Stimulated activated CD4-positive, alpha-beta T cell treated with anti-CD3 and anti-CD28 coated beads, Interleukin-15, amount 100 ng/mL, for 1 hour (primary cell): ENCODE measurements at places on chromosomes 16 and 17.

- DNase-seq: no peak
Measured at GRCh38 chr16:57941016-57941664, 29.8 kb downstream of the CNGB1 start.

DNA sequence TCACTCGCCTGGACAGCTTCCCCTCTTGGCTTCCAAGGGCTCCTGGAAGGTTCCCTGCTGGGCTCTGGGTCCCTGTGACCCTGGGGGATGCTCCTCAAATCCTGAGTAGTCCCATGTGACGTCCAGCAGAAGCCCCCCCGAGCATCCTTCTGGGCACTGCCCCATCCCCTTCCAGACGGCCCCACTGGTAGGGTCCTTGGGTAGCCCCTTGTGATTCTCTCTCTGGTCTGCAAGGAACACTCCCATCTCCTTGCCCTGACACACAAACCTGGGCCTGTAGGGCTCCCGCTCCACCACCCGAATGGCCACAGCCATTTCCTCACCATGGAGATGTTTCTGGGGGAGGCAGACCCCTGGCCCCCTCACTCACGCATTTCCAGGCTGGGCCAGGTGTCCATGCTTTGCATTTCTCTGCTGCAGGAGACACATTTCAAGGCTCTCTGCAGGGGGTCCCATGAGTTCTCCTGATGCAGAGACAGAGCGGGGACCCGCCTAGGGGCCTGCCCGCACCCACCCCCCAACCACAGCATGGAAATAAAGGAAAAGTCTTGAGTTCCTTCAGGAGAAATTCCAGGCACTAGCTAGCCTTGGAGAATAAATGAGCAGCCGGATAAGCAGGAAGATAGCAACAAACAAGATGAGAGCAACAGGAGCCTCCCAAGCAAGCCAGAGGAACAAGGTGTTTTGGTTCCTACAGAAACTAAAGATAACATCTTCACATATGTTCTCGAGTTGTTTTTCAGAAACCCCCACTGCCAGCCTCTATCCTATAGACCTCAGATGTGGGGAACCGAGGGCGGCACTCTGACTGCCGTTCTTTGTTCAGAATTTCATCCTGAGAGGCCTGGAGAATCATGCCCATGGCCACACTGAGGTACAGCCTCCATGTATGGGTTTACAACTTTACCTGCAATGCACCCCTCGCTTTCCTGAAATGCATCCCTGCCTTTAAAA, 128.8 kb downstream of the MGAT5B start:
- no peak for DNase-seq

GRCh38 chr16:74758801-74759200, 15.8 kb downstream of the FA2H start:
- DNase-seq: no peak

GRCh38 chr16:67392301-67393059, 818 bp downstream of the TPPP3 start:
- DNase-seq: no peak

GRCh38 chr17:38749223-38750043, 1.3 kb upstream of the PCGF2 start:
- no peak for DNase-seq

DNA sequence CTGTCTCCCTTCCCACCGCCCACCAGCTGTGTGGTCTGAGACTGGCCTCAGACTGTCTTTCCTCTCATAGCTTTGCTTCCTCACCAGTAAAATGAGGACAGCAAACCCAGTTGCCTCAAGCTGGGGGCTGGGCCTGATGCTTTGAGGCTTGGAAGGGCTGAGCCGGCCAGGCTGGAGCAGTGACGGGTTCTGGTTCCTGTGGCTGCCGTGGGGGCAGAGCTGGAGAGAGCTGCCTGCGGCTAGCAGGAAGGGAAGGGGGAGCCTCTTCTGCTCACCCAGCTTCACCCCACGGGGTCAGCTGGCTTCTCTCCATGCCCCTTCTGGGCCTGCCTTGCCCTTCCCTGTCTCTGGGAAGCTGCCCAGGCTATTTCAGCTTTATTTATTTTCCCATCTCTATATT, 23.7 kb downstream of the LASP1 start:
- no peak for DNase-seq

- DNase-seq: no peak
Measured at GRCh38 chr17:47184681-47185080, 4.4 kb downstream of the CDC27 start.

GRCh38 chr17:42803074-42803883, 4.6 kb downstream of the CNTD1 start:
- DNase-seq: no peak

- DNase-seq: no peak
Measured at GRCh38 chr17:8691931-8692330, 52.7 kb downstream of the CCDC42 start.

- no peak for DNase-seq
Measured at GRCh38 chr17:9976283-9977179, 71.5 kb upstream of the RCVRN start.

DNA sequence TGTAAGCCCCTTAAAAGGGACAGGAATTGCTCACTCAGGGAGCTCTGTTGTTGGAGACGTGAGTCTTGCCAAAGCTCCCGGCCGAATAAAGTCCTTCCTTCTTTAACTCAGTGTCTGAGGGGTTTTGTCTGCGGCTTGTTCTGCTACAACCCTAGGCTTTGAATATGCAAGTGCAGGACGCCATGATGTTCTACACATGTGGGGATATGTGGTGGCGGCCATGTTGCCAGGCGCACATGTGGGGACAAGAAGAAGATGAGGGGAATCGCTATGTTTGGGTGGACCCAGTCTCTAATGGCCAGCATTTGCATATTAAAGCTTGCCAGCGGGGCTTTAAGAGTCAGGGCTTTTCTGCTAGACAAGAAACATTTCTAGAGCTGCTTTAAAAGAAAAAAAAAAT, 96.8 kb upstream of the CA10 start:
- no peak for DNase-seq

DNA sequence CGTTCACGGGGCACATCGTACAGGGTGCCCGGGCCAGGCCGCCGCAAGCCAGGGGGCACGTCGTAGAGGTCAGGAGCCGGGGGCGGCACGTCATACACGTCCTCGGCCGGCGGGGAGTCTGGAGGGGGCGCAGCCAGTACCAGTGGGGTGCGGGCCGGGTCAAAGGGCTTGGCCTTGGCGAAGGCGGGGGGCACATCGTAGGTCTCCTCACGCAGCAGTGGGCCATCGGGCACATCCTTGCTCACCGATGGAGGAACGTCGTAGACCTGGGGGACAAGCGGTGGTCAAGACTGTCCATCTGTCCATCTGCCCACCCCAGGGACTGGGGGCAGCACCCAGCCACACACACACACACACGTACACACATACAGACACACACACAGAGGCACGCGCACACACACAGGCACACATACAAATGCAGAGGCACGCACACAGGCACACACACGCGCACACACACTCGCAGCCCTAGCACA, 15.7 kb downstream of the BCAR1 start:
- DNase-seq: no peak

DNA sequence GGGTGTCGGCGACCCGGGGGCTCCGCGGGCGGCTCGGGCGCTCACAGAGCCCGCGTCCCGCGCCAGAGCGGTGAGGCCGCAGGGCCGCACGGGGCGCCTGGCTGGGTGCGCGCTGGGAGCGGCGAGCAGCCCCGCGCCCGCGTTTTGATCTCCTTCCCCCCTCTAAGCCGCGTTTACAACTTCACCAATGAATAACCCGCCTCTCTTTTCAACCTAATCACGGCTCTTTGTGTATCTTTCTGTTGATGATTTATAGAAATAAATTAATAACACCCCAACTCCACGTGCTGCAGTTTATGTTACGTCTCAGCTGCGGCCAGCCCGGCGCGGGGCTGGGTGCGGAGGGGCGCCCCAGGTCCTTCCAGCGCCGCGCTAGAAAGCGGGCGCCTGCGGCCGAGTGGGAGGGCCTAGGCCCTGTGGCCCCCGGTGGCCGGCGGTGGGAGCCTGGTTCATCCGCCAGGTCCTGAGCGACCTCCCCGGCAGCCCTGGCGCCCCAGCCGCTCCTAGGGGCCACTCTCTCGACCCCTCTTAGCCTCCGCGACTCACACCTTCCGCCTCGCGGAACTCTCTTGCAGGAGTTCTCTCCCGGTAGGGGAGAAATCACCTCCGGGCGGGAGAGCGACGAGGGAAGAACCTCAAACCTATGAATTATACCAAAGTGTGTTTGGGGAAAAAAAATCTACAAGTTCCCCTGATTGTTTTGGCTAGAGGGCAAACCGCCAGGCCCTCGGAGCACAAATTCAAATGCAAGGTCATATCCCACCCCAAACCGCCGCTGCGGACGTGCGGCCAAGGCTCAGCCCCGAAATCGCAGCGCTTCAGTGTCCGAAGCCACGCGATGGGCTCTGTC, 1.9 kb downstream of the HNF1B start:
- DNase-seq: no peak

GRCh38 chr17:75008373-75008772, 4.1 kb upstream of the MRPL58 start:
- no peak for DNase-seq

- DNase-seq: no peak
Measured at GRCh38 chr17:13182450-13182849, 164.6 kb upstream of the ELAC2 start.

DNA sequence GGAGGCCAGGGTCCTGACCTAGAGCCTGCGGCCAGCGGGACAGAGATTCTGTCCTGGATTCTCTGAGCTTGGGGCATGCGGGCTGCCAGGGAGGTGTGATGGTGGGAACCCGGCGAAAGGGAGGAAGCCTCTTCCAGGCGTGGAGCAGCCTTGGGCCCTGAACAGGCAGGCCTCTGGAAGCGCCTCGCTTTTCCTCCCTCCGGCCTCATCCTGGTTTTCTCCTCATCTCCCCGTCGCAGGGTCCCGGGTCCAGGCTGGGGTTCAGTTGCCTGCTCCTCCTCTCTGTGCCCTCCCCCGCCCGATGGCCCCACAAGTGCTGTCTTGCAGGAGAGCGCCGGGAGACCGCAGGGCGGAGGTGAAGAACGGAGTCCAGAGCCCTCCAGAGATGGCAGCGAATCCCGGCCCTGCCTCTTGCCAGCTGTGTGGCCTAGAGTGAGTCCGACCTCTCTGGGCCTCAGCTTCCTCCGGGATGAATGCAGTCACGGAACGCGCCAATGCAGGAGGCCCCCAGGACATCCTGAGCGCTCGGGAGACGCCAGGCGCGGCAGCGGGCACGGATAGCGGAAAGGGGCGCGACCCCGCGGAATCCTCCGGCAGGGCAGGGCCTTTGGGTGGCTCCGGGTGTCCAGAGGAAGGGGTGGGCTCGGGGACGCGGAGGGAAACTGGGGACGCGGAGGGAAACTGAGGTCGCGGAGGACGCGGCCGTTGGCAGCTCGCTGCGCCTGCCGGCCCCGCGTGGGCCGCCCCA, 553 bp upstream of the RAB11FIP4 start:
- no peak for DNase-seq

- no peak for DNase-seq
Measured at GRCh38 chr17:69607162-69607834, 192.8 kb downstream of the MAP2K6 start.

- DNase-seq: no peak
Measured at GRCh38 chr17:4969047-4969550, 1.5 kb upstream of the SPAG7 start.

- no peak for DNase-seq
Measured at GRCh38 chr17:80882323-80882722, 109.3 kb upstream of the CHMP6 start.

GRCh38 chr16:87185308-87185707, 131.9 kb downstream of the C16orf95 start:
- DNase-seq: no peak

DNA sequence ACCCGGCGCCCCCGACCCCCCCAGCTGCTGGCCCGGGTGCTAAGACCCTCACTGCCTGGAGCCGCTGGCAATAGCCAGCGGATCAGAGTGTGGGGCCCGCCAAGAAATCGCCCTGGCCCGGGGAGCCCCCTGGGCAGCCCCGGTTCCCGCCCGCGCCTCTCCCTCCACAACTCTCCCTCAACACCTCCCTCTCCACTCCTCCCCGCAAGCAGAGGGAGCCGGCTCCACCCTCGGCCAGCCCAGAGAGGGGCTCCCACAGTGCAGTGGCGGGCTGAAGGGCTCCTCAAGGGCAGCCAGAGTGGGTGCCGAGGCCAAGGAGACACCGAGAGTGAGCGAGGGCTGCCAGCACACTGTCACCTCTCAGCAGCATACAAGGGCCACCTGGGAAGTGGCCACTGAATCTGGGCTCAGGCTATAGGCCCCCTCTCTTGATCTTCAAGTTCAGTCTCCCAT, 385.5 kb downstream of the SEC14L1 start:
- no peak for DNase-seq

GRCh38 chr17:58320570-58321323, 7.8 kb downstream of the TSPOAP1 start:
- no peak for DNase-seq

DNA sequence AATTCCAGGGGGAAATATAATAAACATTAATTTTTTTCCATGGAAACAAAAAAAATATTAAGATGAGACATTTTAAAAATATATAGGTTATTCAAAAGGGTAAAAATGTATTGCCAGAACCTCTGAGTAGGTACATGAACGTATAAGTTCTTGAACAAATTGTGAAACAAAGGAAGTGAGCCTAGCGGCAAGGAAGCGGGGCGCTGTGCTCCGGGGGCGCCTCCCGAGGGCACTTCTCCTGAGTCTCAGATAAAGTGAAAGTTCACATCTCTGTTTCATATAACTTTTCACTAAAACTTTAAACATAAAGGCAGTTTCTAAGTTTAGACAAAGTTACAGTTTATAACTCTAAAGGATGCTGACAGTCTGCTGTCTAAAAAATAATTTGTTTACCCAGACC, 52.3 kb downstream of the TNRC6C start:
- no peak for DNase-seq

DNA sequence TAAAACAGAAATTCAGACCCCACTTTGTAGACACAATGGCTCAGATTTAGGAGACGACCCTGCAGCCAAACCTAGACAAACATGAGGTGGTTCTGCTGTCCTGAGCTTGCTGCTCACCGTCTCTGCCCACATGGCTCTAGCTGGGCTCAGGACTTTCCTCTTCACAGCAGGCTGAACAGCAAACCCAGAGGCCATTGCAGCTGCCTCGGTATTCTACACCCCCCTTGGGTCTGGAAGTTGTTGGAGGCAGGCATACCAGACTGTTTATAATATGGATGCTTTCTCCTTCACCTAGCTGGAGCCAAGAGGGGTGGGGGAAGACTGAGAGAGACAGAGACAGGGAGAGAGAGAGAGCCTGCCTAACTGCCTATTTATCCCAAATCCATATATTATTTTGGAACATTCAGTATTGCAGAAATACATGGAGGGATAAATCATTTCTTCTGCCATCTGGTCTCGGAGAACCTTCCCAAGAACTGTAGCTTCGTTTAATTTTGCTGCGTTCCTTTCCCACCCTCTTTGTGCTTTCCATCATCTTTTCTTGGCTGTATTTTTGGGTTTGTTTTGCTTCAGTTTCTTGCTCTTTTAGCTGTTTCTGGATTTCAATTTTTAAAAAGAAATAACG, 628.2 kb upstream of the RBFOX1 start:
- no peak for DNase-seq
